Activated naive CD4-positive, alpha-beta T cell treated with Interleukin-2 at 50 U/mL for 16 hours (primary cell): ENCODE measurements at places on chromosomes 16 and 17.
A peak's percentile ranks its signal among the peaks of the same experiment; 100 is the strongest.

DNA sequence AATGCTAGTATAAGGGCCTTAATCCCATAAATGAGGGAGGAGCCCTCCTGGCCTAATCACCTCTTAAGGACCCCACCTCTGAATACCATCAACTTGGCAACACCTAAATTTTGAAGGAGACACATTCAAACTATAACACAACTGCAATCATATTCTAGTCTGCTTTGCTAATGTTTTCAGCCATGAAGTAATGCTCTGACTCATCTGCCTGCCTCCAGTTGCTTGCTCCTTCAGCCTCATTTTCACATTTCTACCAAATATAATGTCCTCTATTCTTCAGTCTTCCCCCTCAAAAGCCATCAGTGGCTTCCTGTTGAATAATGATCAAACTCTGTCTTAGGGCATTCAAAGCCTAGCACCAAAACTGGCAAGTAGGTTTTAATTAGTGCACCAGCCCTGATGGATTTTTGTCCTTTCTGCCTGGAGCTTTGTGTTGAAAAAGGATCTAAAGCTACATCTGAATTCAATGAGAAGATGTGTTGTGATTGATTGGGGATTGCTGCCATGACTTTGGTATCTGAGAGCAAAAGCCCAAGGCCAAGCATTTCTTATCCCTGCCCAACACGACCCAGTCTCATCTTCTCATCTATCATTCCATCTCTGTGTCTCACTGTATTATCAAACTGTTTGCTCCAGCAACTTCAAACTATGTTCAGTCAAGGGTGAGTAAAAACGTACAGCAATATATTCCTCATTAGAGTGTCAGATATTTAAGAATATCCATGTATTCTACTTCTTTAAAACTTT is 140.8 kb upstream of the ELAC2 start:
- no peak for DNase-seq

DNA sequence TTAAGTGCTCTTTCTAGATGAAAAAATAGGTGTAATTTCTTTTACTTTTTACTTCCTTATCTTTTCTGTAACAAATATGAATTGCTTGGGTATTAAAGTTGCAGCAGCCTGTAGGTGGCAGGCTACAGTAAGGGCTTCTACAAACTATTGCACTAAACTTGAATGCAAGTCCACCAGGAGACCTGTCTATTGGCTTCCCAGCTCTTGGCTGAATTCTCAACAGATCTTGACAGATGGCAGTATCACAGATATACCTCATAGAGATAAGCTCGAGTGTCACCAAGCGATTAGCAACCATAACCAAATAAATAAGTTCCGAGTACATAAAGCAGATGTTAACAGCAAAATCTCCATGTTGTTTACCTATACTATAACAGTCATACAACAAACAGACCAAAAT is 5.9 kb downstream of the BBS2 start:
- DNase-seq: peak; percentile 47

GRCh38 chr17:31256936-31257335 is 40.1 kb downstream of the OMG start:
- no peak for DNase-seq

- no peak for DNase-seq
These were observed 9.2 kb upstream of the TBX2 start for GRCh38 chr17:61390479-61390791.

DNA sequence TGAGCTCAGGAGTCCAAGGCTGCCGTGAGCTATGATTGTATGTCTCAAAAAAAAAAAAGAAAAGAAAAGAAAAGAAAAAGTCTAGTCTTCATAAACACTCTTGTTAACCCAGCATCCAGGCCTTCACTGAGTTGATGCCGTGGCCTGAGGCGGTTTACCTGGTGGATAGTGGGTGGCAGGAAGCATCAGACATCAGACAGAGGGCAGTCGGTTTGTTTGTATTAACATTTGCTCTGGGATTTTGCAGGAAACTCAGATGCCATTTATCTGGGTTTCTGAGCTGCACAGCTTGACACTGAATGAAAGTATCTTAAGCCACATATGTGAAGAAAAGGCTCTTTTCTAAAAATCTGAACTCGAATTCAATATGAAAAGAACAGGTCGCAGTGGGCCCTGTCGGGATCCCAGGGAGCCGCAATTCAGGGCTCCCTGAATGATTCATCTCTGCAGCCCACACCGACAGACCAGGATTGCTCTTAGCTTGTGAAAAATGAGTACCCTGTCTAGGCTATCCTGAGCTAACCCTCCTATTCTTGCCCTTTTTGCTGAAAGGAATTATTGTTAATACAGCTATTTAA is 1.1 kb upstream of the DBNDD1 start:
- DNase-seq: no peak

DNA sequence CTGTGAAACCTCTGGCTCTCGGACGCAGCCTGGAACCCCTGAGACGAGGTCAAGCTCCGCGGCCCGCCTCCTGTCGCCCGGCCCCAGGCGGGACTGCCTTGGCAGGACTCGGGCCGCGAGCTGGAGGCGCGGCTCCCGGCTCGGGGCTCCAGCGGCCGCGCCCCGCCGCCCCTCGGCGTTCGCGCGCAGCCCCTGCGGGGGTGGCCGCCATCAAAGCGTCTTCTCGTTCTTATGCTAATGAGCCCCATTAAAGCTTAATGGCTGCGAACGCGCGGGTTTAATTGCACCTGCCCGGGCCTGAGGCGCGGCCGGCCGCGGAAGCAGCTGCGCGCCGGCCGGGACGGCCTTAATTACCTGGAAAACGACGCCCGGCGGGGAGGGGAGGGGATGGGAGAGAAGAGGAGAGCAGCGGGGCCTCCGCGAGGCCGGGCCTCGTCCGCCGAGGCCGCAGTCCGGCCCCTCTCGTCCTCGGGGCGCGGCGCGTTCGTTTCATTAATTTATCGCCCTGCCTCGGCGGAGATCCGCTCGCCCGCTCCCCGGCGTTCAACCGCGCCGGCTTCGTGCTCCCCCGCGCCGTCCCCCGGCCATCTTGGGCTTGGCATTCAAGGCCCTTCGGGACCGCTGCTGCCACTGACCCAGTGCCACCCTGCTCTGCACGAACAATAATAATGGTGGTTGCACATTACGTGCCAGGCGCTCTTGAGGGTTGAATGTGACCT is 19.2 kb downstream of the RAI1 start:
- no peak for DNase-seq

- DNase-seq: no peak
These were observed 142.8 kb downstream of the IRF8 start for GRCh38 chr16:86041807-86042206.

DNA sequence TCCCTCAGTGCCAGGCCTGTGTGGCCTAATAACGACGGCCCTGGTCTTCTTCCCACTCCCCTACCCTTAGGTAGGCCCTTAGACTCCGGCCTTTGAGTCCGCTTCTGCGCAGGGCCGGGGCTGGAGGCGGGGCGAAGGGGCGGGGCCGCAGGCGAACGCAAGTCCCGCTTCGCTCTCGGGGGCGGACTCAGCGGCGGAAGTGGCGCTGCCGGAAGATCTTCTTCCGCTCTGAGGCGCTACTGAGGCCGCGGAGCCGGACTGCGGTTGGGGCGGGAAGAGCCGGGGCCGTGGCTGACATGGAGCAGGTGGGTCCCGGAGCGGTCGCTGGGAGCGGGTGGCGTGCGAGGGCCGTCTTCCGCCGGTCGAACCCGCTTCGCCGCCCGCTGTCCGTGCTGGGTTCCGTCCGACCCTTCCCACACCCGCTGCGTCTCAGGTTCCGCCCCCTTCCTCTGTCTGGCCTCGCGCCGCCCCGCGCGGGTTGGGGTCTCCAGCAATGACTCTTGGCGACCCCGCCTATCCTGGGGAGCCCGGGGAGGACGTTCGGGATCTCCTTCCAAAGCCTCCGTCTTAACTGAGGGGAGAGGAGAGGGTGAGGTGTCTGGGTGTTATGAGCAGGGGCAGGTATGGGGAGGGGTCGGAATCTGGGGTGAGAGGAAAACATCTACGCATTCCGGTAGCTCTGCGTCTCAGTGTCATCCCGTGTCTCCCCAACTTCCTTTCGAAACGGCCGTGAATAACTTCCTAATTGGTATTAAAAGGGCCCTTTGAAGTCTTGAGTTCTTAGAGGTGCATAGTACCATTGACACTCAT is at the start of gene STARD3:
TSS of gene STARD3 (plus strand) at position 218 of the 810 bp plus-strand sequence. CDS start 16,388 bp downstream, outside the sequence.
- peak; percentile 93 for DNase-seq

GRCh38 chr17:51000835-51001638 is 119.6 kb downstream of the SPAG9 start:
- no peak for DNase-seq

DNA sequence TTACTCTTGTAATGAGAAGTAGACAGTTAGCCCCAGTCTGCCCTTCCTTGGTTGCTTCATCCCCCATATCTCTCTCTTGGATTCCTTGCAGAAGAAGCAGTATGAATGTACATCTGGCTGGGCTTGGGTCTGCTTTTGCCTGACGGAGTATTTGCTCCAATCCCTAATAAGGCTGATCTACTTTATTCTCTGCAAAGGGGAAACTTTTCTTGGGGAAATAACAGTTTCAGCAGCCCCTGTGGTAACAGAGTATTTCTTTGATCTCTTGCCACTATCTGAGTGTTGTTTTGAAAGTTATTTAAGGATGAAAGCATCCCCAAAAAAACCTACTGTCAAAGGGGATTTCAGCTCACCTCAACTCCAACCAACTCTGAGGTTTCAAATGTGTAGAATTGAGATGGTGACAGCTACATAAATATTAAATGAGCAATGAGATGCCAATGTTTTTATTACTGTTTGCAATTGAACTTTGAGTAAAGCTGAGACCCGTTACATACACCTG is 168.9 kb upstream of the NOG start:
- DNase-seq: no peak

GRCh38 chr17:40290629-40291280 is 3.1 kb downstream of the CDC6 start:
- DNase-seq: peak; percentile 32

DNA sequence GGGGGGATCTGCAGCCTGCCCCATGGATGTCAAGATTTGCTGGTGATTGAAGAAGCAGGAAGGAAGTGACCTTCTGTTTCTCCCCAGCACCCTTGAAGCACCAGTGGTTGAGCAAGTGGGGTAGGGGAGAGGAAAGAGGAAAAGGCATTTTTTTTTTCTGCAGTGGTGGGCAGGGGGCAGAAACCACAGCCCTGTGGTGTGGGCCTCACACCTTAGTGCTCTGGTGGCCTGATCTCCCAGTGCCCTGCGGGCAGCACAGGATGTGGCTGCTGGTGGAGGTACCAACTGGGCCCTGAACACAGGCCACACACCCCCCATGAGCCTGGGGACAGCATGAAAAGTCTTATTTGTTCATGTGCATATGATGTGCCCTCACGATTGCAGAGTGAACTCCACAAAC is 7.1 kb downstream of the ITGAD start:
- no peak for DNase-seq

DNA sequence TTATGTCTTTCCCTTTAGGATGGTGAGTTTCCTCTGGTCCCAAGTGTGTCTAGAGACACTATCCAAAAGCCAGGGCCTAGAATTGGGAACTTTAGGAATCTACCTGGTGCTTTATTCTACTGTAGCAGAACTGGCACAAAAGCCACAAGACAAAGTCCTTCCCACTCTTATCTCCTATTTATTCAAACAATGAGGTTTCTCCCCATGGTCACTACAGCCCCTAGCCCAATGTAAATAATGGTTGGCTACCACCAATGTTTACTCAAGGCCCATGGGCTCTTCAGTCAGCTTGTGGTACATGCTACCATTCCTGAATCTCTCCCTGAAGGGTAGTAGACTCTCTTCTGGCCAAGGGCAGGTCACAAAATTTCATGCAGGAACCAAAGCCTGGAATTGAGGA is 789.4 kb upstream of the KIF2B start:
- DNase-seq: no peak

- no peak for DNase-seq
These were observed 388 bp downstream of the OXLD1 start for GRCh38 chr17:81666092-81666341.

DNA sequence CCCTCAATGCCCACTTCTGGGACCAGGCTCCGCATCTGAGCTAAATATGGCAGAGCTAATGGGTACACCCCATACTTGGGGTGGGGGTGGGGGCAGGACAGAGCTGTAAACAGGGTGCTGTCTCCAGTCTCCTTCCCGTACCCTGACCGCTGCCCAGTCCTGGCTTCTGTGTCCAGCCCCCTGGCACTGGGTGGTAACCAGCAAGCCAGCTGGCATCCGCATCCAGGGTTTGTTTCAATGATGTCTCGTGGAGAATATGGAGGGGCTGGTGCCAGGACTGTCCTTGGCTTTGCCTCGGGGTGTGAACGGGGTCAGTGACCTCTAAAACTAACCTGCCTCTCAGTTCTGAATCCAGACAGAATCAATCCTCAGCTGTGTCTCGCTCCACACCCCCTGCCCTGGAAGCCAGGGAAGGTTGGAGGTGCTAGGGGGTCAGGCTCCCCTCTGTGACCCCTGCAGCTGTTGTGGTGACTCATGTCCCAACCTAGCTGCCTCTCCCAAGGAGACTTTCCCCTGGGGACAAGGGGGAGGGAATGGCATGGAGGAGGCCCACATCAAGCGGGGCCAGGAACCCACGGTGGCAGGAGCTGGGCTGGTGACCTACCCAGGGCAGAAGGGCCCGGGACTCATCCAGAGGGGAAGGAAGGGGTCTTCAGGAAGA is 1.5 kb upstream of the PNMT start:
- DNase-seq: no peak

DNA sequence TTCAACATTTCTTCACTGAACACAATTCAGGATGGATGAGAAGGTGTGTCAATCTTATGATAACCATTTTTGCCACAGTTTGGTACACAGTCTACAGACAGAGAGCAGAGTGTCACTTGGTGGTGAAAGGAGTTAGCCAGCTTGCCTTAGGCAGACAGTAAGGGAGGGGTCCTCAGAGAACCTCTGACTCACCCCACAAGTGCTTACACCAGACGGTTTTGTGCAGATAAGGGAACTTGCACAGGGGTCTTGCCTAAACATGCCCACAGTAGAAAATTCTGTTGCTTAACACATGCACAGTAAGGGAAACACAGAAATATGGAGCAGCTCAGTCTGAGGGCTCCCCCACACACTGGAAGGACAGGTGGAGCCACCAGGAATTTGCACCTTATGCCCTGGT is 204.5 kb upstream of the CDH8 start:
- DNase-seq: no peak

GRCh38 chr17:245611-246010 is 64.2 kb upstream of the DOC2B start:
- DNase-seq: no peak

DNA sequence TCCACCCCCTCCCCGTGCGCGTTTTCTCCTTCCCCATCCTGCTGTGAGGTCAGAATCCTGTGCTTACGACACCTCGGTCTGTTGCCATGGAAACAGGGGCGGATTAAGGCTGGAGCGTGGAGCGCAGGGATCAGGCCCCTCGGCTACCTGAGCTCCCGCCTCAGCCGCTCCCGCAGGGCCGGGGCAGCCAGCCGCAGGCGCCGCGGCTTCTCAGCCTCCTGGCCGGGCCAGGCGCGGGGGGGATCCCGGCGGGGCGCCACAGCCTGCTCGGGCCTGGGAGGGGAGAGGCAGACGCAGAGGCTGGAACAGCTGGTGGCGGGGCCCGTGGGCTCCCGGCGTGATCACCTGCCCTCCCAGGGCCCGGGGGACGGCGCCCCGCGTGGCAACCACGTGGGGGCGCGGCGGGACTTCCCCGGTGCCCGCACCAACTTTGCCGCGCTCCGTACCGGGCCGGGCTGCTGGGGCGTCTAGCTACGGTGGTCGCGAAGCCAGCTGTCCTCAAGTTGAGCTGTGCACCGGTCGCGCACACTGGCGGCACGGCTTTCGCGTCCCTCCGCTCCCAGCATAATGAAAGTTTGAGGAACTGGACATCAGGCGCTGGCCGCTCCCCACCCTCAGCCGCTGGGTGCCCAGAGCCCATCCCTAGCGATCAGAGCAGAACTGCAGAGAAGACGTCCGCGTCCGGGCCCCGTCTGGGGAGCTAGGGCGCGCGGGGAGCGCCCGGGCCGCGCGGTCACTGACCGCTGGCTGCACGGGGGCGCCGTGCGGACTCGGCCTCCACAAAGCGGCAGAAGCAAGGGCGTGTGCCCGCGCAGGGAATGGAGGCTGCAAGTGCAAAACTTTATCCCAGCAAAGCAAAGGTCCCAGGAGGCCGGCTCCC is 1.2 kb downstream of the RTN4RL1 start:
- DNase-seq: peak; percentile 42
